ENCODE measurements at places on chromosomes 16 and 17.

GRCh38 chr17:38508570-38508950, 80.3 kb downstream of the ARHGAP23 start:
- DNase-seq: no peak

DNA sequence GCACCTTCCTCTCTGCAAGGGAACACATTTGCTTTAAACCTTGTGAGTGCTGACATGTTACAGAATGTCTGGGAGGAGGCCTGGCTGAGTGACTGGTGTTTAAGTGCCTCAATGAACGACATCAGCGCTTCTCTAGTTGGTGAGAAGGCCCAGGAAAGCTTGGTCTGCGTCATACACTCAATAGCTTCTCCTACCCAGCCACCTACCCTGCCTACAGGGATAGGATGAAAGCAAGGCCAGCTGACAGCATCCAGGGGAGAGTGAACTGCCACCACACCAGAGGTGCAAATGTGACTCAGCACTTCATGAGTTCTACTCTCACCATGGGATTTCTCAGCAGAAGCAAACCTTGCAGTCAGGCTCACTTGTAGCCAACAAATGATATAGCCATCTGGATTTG, 31.7 kb upstream of the CFAP20 start:
- no peak for DNase-seq

- peak; percentile 54 for DNase-seq
These were observed 11.1 kb downstream of the NLRC5 start for GRCh38 chr16:57000271-57001025.

GRCh38 chr16:70737377-70738082, 51.7 kb upstream of the MTSS2 start:
- peak; percentile 96 for DNase-seq

- no peak for DNase-seq
These were observed 87.2 kb upstream of the SMURF2 start for GRCh38 chr17:64749306-64749705.

DNA sequence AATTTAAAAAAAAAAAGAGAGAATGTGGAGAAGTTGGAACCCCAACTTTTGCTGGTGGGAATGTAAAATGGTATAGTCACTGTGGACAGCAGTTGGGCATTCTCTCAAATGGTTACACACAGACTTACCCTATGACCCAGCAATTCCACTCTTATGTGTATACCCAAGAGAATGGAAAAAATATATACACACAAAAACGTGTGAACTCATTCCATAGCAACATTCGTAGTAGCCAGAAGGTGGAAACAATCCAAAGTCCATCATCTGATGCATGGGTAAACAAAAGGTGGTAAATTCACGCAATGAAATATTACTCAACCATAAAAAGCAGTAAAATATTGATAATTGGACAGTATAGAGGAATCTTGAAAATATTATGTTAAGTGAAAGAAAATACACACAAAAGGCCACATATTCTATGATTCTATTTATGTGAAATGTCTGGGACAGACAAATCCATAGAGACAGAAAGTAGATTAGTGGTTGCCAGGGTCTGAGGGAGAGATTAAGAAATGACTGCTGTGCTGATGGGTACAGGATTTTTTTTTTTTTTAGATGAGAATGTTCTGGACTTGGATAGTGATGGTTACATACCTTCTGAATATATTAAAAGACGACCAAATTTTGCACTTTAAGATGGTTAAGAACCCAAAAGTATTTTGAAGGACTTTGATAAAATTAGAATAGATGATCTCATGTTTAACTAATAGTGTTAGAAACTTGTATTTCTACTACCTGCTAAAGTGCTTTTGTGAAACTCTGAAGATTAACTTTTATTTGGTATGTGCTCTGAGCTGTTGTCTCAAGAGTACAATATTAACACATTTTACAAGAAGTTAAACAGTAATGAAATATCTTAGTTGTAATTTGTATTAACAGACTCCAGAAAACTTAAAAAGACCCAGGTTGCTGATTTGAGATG, 60.9 kb downstream of the MRTFB start:
- DNase-seq: no peak

- no peak for DNase-seq
These were observed 8.4 kb downstream of the TMEM95 start for GRCh38 chr17:7363311-7363710.

DNA sequence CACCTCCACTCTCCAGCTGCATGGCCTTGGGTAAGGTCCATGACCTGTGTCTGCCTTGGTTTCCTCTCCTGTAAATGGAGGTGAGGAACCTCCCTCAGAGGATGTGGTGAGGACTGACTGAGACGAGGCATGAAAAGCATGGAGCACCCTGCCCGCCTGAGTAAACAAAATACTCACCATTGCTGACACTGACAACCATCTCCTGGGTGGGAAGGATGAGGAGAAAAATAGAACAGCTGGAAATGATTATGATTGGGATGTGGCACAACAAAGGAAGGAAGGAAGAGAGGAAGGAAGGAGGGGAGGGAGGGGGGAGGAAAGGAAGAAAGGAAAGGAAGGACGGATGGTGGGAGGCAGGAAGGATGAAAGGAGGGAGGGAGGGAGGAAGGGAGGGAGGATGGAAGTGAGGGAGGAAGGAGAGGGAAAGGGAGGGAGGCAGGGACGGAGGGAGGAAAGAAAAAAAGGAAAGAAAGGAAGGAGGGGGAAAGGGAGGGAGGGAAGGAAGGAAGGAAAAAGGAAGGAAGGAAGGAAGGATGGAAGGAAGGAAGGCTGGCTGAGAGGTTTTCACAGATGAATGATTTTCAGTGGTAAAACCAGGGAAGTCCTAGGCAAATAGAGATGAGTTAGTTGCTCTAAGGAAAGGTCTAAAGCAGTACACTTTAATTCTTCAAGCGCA, 276.5 kb upstream of the XYLT1 start:
- DNase-seq: no peak

DNA sequence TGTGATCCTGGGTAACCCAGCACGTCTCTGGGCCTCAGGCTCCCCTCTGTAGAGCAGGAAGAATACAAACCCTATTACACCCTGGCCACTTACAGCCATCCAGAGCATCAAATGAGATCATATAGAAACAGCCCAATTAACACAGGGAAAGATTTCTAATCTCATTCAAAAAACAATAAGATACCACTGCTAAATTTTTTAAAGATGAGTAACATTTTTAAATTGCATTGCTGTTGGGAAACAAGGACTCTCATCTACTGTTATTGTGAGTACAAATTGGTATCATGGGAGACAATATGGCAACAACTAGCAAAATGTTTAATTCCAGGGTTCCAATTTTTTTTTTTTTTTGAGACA, 41.1 kb downstream of the SRL start:
- no peak for DNase-seq

GRCh38 chr17:11935734-11936406, 61.4 kb downstream of the ZNF18 start:
- DNase-seq: no peak

GRCh38 chr17:47057830-47058229, 78.8 kb upstream of the RPRML start:
- no peak for DNase-seq

- no peak for DNase-seq
These were observed 104.5 kb upstream of the SEC14L1 start for GRCh38 chr17:77036136-77036840.

GRCh38 chr16:430904-431303, 5.5 kb downstream of the RAB11FIP3 start:
- DNase-seq: no peak

- DNase-seq: no peak
These were observed 2.8 kb downstream of the CEP20 start for GRCh38 chr16:15885560-15886001.

DNA sequence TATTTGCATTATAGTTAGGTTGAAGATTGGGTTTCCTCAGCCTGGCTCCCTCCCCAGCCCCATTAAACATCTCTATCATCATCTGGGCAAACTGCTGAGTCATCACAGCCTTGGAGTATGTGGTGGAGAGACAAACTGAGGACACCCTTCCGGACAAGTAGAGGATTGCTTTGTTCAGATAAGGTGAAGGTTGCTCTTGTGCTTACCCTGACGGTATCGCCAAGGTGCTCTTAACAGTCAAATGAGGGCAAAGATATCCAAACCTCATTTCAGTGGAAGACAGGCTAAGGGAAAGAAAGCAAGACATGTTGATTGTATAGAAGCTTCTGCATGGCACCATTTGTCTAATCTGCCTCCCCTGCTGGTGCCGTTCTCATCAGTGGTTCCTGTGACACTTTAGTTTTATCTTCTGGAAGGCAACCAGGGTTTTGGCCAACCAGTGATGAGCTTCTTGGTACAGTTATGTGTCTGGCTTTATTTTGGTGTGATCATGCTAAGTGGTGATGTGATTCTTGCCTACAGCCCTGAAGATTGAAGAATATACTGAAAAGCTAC, 56.9 kb upstream of the LGALS9 start:
- no peak for DNase-seq

Data from AG09319 (cell line).